Posterior cingulate gyrus (tissue), 11 donors: ENCODE measurements at places on chromosomes 2 and 18.
A peak's percentile ranks its signal among the peaks of the same experiment; 100 is the strongest.

- DNase-seq: no peak
Measured at GRCh38 chr2:124666976-124667375, 641.9 kb downstream of the CNTNAP5 start.

DNA sequence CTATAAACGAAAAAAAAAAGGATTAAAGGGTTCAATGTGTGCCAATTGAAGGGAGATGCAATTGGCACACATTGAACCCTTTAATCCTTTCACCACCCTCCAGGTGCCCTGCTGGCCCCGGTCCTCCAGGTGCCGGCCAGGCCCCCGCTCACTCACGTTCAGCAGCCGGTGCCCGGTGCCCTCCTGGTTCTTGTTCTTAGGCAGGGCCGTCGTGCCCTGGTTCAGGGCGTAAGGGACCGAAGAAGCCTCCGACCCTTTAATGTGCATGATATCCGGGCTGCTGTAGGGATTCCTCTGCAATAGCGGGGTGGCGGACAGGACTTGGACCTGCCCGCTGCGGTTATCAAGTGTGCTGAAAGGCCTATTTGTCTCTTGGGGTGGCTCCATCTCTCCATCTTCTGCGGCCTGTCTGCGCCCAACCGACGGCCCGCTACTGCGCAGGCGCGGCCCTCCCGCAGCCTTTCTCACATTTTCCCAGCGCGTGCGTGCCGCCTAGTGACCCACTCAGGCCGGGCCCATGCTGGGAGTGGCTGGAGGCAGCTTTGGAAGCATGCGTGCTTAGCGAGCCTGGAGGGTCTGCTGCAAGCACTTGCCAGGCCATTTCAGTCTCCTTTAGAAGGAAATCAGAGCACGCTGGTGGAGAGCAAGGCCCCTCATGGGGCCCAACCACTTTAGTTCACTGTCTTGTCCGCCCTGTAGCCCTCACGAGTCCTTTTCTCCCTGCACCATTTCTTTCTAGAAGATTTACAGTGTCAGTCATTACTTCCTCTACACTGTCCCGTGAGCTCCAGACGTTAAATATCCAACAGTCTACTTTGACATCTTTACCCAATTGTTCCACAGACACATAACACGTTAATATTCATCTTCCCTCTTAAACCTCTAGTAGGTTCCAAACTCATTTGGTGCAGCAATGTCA, 24.3 kb downstream of the TMEM237 start:
- peak; percentile 12 for DNase-seq

- DNase-seq: no peak
Measured at GRCh38 chr2:1571477-1572417, 158.5 kb downstream of the TPO start.

GRCh38 chr2:41994233-41994637, 53.6 kb upstream of the PKDCC start:
- DNase-seq: no peak

DNA sequence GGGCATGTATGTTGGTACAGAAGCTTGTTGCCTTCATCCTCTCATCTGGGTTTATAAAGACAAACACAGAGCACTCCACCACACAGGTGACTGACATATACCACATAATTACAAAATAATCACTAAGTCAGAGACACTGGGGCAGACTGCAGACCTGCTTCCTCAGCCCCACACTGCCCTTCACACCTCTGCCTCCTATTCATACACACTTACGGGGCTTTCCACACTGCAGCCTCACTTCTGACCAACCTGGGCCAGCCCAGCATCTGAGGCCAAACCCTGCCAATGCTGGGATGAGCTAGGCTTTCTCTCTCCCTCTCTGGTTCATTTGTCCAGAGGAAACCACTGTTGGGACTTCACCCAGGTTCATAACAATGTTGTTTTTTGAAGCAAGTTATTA, 4.5 kb downstream of the EMX1 start:
- DNase-seq: no peak

- DNase-seq: no peak
Measured at GRCh38 chr18:57630754-57631595, 9.3 kb upstream of the NARS1 start.

DNA sequence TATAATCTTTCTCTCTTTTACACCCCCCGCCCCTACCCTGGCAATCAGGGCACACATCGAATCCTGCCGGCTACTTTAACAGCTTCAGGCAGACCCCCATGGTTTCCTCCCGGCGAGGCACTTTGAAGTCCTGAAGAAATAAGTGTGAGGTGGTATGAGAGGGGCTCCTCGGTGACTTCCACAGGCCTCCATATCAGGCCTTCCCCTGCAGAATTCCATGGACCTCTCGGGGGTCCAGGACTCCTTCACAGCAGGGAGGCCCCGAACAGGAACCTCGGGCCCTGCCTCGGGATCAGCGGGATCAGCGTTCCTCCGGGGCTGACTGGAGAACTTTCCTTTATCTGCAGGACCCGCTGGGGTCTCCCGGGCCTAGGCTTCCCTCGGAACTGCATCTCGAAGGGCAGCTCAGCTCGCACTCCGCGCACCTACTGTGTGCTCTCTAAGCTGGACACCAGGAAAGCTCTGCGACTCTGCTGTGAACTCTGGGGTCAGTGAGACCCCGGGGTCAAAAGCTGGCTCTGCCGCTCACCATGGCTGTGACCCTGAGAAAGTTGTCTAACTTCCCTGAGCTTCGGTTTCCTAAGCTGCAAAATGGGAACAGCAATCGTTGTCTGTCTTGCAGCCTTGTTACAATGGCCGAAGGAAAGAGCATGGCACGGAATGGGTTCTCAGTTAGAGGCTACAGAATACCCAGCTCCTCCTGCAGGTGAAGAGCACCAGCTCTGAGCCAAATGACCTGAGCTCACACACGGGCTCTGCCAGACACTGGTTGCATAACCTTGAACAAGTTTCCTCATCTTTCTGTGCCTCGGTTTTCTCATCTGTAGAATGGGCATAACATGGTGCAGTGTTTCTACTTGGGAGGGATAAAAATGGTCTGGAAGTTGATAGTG, 97.4 kb upstream of the ID2 start:
- DNase-seq: no peak

DNA sequence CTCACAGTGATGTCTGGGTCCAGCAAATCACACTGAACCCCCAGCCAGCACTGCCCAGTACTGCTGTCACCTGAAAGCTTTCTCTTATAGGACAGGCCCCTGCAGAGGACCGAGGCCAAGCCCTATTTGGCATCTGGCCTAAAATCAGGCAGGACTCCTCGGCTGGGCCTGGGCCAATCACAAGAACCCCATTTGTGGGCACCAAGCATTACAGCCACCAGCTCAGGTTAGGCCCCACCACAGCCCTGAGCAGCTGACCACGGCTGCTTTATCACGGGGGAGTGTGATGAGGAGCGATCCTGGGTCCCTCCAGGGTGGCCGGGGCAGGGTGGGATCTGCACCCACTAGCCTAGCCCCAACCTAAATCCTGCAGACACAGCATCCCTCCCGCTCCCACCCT, 8.2 kb downstream of the BIN1 start:
- no peak for DNase-seq

- DNase-seq: no peak
Measured at GRCh38 chr2:174395969-174396630, 570 bp downstream of the SCRN3 start.

- no peak for DNase-seq
Measured at GRCh38 chr18:8307960-8308359, 301.3 kb upstream of the RAB12 start.

GRCh38 chr2:31274401-31275075, 40.6 kb downstream of the EHD3 start:
- no peak for DNase-seq
